Stimulated activated CD8-positive, alpha-beta memory T cell treated with anti-CD3 and anti-CD28 coated beads, Interleukin-4, amount 100 ng/mL, for 1 hour (primary cell): ENCODE measurements at places on chromosomes 6 and 20.
A peak's percentile ranks its signal among the peaks of the same experiment; 100 is the strongest.

DNA sequence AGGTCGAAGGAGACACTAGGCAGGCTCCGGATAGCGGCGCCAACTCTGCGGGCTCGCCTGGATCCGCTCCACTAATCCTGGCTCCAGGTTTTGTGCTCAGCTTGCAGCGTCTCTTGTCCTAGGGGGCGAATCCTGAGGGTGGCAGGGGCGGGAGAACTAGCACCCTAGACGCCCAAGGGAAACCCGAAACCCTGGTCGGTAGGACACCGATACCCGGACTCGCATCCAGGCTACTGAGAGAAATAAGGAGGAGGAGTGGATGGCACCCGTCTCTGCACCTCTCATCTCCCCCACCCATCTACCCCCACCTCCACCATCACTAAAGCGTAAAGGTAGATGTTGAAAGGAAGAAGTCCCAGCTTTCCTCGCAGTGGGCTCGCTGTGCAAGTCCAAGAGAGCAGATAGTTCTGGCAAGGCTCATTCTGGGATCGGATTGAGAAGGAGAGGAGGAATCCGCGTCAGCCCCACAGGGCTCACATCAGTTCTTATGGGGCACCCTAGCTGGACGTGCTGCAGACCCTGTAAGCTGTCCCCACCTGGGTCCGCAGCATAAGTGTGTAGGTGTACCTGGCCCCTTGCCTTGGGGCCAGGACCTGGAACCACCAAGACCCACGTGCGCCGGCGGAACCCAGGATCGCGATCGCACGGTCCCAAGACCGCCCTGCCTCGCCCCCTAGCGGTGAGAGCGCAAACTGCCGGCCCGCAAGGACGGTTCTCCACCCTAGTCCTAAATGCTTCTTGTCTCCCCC lies 6.9 kb downstream of the SLC32A1 start:
- peak; percentile 58 for DNase-seq

- DNase-seq: no peak
Measured at GRCh38 chr6:89932245-89932802, 38.1 kb downstream of the GJA10 start.

DNA sequence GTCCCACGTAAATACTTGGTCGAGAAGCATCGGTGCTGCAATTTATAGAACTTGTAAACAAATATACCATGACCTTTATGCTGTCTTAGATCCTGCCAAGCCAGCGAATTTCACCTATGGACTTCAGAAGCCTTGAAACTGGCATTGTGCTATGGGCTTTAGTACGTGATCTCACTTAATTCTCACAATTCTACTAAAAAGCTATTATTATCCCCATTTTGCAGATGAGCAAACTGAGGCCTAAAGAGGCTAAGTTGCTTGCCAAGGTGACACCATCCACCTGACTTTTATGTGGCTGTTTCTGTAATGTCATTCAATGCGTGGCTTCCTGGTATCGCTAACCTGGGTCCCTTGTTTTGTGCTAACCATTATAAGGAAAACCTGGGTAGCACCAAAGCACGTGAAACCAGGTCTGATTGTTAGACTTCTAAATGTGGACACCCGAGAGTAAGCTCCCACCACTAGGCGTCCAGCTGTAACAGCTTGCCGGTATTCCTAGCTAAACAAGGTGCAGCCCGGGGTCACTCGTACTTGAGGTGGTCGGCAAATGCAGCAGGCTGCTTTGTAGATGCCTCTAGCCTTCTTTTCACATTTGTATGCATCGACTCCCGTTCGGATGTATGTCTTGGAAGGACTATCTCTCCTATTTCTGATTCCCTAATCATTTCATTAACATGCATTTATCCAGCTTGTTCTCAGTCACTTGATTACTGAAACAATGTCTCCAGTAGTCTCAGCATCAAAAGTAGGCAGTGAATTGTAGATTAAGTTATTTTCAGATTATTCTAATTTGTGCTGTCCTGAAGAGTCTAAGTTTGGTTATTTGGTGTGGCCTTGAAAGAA lies 1.1 kb downstream of the SYNJ2 start:
- DNase-seq: no peak

DNA sequence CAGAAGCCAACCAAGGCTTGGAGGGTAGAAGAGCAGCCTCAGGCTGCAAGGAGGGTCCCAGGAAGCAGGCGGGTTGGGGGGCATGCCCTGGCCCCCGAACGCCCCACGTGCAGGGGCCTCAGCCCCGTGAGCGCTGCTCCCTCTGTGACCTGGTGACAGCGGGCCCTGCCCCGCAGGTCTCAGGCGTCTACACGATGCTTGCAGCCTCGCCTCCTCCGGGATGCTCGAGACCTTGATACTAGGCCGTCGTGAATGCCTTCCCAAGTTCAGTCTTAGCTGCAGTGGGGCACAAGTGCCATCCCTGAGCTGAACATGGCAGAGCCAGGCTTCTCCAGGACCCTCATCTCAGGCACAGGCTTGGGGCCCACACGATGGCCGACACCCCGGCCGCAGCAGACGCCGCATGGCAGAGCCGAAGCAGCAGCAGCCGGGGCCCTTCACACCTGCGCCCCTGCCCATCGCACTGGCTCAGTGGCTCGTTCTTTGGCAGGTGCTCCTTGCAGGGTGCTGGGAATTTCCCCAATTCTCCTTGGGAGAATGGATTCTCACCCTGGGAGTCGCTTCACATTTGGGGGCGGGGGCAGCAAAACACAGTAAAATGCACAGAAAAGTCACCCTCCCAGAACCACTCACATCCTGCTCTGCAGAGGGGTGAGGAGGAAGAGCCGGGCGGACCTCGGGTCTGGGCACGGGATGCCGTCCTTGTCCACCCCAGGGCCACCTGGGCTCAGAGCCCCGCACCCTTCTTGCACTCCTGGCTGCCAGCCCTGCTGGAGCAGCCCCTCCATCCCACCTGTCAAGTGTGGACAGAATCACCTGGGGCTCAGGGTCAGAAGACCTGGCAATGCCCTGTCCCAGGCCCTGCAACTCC lies 161.8 kb downstream of the DLL1 start:
- DNase-seq: no peak

DNA sequence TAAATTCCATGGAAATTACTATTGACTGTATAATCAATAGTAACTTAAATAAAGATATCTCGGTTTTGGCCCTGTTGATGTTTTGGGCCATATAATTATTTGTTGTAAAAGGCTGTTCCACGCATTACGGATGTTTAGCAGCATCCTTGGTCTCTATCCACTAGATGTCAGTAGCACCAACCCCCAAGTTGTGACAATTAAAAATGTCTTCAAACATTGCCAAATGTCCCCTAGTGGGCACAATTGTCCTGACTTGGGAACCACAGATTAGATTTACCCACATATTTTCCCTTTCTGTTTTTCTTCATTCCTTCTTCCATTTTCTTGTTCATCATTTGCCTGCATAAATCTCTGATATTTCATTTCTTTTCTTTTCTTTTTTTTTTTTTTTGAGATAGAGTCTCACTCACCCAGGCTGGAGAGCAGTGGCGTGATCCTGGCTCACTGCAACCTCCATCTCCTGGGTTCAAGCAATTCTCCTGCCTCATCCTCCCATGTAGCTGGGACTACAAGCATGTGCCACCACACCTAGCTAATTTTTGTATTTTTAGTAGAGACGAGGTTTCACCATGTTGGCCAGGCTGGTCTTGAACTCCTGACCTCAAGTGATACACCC lies 13.6 kb upstream of the WFDC8 start:
- no peak for DNase-seq
